ENCODE measurements at places on chromosomes 6 and 20.

GRCh38 chr20:24816907-24817306 lies 132.2 kb upstream of the CST7 start:
- DNase-seq = no peak

GRCh38 chr20:5312518-5312917 lies 4.2 kb downstream of the PROKR2 start:
- no peak for DNase-seq

DNA sequence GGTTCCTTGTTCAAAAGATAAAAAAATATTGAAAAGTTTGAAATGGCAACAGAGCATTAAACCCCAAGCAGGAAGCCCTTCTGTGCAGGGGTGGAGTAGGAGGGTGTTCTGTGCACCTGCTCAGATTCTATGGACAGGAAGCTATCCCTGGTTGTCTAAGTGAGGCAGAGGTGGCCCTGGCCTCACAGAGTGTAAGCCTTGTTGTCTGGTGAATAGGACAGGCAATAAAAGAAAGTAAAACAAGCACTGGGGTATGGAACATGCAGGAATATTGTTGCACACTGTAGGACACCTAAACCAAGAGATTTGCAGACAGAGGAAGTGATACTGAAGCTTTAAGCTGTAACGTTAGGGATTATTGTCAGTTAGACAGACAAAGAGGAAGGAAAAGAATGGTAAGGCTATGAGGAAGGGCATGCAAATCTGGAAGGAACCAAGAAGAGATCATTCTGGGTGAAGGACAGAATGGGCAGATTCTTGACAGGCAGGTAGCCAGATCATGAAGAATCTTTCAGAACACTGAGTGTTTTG lies 66.8 kb downstream of the TBC1D7 start:
- DNase-seq = no peak

DNA sequence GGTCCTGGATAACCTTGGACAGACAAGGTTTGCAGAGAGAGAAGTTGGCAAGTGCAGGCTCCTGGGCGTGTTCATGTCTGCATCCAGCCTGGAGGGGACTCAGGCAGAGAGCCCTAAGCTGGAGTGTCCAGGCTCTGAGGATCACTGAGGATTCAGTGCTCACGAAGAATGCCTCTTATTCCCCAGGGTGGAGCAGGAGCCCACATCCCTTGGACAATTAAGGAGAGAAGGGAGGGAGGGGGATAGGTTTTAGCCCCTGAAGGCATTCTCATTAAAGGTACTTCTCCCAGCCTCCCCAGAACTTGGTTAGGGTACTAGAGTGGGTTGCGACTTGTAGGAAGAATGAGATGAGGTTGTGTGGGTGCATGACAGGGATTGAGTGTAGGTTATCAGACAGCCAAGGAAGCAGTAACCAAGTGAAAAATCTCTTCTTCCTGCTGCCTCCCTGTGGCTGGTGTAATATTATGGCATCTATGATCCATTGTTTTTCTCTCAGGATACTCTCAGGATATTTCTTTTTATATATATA lies 680 bp downstream of the HLA-DPB1 start:
- no peak for DNase-seq
